ENCODE measurements at places on chromosomes 16 and 17.

DNA sequence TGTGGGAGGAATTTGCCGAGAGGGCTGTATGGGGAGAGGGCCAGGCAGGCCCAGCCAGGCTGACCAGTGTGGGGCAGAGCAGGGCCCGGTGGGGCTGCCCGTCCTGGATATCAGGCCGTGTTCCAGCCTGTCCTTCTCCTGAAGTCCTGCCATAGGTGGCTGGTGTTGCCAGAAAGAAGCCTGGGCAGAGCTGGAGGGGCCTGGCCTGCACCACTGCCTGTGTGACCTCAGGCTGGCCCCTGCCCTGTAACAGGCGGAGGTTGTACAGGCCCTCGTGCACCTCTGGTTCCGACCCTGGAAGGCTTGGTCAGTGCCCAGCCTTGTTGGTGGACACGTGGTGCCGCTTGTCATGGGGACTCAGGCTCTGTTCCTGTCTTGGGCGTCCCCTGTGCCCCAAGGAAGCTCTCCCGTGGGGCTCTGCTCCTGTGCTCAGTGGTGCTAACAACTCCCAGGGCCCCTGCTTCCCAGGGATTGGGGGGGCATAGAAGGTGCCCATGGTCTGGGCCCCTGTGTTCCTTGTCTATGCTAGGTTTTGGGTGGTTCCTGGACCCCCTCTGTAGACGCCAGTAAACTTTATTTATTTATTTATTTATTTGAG, 33.3 kb downstream of the ADCY7 start:
- DNase-seq: no peak

GRCh38 chr17:53321651-53322050, 501.1 kb upstream of the KIF2B start:
- no peak for DNase-seq

- DNase-seq: peak; percentile 25
Observed at GRCh38 chr16:88705076-88705684, 1.0 kb downstream of the RNF166 start.

DNA sequence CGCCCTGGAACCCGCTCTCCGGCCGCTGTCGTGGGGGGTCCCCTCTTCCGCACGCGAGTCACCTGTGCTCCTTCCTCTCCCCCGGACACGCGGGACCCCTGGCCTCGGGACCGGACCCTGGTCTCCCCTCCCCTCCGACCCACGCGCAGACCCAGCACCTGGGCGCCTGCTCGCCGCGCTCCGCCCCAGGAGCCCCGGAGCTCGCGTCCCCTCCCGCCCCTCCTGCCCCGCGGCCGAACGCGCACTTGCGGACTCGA, 762 bp downstream of the RAB40B start:
- DNase-seq: no peak

DNA sequence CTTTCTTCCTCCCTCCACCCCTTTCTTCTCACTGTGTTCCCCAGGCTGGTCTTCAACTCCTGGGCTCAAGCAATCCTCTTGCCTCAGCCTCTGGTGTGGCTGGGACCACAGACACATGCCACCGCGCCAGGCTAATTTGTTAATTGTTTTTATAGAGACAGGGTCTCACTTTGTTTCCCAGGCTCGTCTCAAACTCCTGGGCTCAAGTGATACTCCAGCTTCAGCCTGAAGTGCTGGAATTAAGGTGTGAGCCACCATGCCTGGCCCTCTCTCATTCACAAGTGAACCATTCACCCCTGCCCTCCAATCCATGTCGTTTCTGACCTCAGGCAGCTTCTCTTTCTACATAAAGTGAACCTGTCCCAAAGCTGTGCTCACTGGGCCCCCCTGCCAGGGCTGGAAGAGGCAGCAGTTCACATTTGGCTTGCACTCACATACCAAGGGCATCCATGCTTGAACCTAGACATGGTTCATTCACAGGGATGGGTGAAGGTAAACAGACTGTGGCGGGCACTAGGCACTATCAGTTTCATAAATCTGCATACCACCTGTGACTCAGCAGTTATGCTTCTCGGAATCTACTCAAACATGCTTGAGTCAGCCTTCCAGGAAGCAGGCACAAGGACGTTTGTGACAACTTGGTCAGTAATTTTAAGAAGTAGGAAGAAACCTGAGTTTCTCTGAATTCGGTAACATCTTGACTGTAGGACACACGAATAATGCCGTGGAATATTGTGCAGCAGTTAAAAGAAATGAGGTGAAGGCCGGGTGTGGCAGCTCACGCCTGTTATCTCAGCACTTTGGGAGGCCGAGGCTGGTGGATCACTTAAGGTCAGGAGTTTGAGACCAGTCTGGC, 6.0 kb upstream of the RNF213 start:
- no peak for DNase-seq

DNA sequence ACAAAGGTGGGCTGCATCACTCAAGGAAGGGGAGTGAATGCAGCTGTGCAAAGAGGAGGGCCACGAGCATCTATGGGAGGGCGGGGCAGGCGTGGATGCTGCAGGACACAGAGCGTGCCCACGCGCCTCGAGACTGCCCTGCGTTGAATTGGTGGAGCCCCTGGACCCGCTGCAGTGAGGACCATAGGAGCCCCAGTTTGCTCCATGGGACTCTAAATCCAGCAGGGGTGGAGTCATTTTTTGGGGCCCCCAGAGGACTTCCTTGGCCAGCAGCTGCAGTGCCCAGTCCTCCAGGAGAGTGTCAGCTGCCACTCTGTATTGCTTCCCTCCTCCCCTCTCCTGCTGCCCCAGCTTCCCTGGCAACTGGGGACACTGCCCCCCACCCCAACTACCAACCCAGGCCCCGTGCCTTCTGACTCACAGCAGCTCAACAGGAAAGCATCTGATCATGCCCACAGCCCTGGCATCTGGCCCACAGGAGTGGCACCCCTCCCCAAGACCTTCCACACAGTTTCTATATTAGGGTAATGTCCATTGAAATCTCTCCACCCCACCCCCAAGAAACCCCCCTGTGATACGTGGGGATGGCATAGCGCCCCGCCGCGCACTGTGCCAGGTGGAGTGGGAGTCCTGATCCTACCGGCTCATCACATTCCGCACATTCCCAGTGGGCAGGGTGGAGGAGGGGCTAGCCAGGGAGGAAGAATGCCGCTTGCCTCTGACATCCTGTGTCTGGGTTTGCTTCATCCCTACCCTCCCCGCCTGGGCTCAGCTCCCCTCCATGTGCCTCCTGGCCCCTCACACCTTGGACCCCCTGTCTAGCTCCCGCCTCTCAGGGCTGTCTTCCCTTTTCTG, 27.8 kb upstream of the ITGA3 start:
- no peak for DNase-seq

DNA sequence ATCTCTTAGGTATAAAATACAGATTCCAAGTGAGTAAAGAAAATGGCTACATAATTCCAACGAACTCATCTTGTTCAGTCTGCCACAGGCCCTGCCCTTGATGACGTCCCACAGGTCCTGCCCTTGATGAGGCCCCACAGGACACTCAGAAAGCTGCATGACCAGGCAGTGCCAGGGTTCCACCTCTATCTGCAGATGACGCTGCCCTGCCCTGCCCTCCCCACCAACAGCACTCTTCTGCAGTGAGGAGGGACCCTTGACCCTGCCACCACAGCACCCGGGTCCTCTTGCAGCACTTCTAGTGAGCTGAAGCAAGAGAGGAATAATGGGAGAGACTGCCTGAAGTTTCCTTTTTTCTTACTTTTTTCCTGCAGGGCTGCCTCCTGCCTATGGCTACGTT, 118.4 kb downstream of the VPS53 start:
- no peak for DNase-seq

DNA sequence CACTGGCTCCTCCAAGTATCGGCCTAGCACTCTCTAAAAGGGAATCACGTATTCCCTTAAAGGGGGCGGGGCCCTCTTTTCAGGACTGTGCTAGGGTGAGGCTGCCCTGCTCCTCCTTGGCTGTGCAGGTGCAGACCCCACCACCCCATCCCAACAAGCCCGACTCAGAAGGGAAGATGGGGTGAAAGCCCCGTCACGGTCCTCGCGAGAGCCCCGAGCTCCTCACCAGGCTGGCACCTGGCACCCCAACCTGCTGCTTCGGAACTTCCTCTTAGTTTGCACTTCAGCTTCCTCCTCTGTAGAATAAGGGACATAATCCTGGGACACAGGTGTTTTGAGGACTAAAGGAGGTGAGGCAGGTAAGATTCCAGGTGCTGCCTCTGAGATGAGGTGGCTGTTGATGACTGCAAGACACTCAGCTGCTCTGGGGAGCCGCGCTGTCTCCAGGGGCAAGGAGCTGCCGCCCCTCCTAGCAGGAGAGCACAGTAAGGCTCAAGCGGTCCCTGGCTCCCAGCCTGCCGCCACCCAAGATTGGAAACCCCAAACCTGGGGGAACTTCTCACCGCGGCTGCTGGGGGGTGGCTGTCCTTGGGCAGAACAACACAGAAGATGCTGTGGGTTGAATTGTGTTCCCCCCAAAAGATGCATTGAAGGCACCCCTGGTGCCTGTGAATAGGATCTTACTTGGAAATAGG, 88.8 kb downstream of the MGAT5B start:
- no peak for DNase-seq

- DNase-seq: no peak
Observed at GRCh38 chr16:56708525-56709442, 21.1 kb upstream of the NUP93 start.
